ENCODE measurements at places on chromosomes 1 and 21.
A peak's percentile ranks its signal among the peaks of the same experiment; 100 is the strongest.

DNA sequence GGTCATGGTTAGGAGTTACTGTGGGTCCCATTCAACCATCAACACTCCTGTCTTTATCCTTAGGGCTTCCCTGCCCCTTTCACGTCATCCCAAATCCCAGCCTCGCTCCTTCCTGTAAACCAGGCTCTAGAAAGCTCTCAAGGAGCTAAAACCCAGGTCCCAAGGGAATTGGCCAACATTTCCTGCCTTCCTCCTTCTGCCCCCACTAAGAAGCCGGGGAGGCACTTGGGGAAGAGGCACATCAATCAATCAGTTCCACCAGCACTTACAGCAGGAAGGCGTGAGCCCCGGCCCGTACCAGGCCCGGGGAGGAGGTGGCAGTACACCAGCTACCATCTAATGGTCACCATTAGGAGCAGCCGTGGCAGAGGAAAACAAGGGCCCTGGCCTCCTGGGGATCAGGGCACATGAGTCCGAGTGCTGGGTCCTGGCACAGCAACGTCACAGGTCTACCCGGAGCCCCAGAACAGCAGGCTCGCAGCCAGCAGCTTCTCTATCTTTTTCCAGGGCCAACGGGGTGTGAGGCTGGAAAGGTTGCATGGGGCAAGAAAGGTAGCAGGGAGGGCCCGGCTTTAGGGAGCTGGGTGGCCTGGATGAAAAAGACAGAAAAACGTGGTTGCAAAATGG is 108.6 kb downstream of the CASZ1 start:
- no peak for DNase-seq

DNA sequence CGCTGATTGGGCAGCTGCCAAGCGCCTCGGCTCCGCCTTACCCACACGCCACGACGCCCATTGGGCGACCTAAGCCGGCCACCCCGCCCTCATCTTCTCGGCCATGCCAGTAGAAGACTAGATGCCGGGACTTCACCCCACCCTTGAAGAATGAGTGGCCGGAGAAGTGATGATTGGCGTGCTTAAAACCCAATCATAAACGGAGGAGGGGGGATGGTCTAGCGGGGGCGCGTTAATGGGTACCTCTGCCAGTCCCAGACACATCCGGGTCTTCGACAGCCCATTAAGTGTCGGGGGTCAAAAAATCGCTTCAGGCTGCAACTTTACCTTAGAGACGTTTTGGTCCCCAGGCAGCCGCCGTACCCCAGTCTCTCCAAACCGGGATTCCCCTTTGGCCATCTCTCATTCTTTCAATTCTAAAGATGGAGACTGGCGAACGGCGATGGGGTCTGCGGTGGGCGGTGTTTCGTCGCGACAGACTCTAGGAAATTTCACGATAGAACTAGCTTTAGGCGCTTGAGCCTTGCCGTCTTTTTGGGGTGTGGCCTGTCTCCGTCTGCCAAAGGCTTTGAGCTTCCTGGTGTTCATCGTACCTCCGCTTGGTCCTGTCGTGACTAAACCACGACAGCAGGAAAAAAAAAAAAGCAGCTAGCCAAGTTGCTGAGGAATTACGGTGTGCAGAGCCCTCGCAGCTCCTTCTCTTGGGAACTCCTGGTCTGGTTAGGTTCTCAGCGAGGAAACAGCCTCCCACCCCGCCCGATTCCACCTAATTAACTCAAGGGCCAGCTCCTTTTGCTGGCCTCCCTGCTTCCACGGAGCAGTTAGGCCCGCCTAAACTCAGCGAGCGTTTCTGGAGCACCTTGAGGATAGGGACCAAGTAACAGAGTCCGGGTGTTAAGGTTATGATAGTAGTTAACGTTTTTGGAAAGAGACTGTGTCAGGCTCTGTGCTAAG is at the start of gene GATAD2B:
GATAD2B (minus strand) TSS at position 1 of the 954 bp plus-strand sequence. CDS start 94,625 bp downstream, outside the sequence.
- peak; percentile 99 for DNase-seq

- no peak for DNase-seq
Measured at GRCh38 chr1:159177272-159177907, 6.0 kb downstream of the CADM3 start.

DNA sequence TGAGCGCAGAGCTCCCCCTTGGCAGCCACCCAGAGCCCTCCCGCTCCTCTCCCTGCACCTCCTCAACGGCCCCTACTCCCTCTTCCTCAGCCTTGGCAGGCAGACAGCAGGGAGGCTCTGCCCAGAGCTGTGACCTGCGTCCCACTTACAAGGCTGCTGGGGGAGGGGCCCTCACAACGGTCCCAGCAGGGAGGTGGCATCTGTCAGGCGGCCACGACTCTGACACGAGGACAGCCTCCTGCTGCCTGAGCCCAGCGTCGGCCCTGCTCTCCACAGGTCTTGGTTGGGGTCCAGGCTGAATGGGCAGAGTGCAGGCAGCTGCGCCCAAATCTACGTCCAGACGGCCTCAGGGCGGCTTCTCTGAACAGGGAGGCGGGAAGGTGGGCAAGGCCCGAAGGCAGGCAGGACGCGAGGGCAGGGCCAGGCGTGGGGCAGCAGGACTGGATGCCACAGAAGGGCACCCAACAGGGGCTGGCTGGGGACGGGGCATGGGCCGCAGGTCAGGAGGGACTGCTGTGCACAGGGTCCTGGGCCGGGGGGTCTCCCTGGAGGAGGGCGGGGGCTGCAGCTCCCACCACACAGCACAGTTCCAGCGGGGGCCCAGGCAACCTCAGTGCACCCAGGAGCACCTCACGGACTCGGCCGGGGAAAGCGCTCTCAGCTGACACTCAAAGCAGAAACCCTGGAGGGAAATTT is 7.5 kb downstream of the SLC19A1 start:
- peak; percentile 51 for DNase-seq

DNA sequence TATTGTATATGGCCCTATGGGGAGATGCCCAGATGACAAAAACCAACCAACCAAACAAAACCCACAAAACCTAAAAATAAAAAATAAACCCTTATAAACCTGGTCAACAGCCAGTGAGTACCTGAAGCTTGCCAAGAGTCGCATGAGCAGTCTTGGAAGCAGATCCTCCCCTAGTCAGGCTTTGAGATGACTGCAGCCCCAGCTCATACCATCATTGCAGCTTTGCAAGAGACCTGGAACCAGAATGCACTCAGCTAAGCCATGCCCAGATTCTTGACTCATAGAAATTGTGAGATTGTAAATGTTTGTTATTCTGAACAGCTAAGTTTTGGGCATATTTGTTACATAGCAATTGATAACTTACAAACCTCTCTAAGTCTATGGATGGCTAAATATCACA is 326.8 kb downstream of the HLX start:
- DNase-seq = no peak

DNA sequence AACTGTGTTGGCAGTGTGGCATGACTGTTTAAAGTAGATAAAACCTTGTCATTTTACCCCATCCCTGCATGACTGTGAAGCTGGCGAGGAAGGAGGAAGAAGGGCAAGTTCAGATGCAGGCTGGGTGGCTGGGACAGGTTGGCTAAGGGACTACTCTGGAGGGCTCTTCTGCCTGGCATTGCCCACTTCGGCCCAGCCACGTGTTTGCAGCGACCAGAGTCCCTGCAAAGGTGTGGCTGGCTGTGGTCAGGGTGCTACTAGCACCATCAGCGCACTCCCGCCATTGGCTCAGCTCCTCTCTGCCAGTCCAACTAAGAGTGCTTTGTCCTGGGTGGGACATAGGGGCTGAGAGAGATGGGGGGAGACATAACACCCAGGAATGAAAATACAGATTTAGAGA is 7.2 kb downstream of the C1orf115 start:
- no peak for DNase-seq

GRCh38 chr1:24928689-24929397 is 1.2 kb downstream of the RUNX3 start:
- no peak for DNase-seq

DNA sequence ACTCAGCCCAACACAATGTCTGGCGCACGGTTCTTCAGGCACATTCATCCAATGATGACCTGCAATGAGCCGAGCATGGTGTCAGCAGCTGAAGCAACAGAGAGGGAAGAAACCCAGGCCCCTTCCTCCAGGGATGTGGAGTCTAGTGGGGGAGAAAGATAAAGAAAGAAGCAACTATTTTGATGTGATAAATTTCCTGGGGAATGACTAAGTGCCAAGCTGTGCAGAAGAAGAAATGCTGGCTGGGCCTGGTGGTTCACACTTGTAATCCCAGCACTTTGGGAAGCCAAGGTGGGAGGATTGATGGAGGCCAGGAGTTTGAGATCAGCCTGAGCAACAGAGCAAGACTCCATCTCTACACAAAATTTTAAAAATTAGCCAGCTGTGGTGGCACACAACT is 561.8 kb downstream of the KIF26B start:
- no peak for DNase-seq

GRCh38 chr1:65820983-65821382 is 28.3 kb downstream of the PDE4B start:
- no peak for DNase-seq

DNA sequence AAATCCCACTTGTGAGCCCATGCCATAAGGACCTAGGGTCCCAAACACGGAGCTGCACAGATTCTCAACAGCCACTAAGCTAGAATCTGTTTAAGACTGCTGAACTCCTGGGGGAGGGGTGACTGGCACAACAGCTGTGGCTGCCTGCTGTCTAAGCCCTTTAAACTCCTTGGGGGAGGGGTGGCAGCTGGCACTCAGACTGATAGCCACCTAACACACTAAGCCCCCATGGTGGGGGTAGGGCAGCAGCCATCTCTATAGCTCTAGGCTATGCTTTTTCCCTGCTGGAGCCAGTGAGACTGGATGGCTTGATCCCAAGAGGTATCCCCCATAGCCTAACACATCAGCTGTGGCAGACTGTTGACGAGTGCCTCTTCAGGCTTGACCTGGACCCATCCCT is 73.3 kb upstream of the FMO3 start:
- no peak for DNase-seq

DNA sequence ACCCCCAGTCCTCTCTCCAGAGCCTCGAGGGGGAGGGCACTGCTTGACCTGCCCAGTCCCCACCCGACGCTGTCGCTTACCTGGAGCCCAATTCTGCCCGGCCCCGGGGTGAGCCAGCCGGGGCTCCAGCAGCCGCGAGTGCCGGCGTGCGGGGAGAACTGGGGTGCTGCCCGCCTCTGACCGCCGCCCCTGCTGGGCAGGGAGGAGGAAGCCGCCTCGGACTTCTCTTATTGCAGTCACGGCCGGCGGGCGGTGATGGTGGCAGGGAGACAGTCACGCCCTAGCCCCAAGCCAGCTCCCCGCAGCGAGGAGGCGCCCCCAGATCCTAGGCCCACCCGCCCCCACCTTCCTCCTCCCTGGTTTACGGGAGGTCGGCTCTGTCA is at the start of gene FGR:
FGR (minus strand) TSS at position 201 of the 383 bp plus-strand sequence. CDS start 11,269 bp downstream, outside the sequence.
- no peak for DNase-seq

DNA sequence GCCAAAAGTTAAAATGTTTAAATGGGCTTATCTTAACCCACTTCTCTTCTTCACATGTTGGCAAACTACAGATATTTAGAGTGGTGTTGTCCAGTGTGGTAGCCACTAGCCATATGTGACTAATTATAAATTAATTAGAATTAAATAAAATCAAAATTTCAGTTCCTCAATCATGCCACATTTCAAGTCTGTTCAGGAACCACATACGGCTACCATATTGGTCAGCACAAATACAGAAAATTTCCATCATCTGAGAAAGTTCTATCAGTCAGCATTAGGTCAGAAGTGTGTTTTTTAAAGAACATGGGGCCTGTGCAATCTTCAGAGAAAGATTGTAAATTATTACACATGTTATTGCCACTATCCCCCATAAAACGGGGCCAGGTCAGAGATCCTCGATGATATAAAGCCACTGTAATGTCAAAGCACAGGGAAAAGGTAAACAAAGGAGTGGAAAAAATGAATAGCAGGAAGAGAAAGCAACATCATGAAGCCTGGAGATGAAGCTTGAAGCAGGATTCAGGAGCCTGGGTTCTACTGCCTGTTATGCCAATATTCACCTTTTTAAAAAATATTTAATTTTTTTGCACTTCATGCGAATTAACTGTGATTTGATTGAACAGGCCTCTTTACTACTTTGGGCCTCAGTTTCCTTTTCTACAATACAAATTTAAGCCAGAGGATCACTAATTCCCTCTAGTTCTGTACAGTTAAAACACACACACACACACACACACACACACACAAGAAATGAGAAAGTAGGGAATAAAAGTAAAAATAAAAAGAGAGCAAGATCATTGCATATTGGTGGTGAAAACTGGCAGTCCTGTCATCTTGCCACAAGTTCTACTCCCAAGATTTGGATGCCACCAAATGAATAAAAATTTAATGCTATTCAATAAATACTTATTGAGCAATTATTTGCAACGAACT is 2.3 kb downstream of the RSBN1 start:
- no peak for DNase-seq

DNA sequence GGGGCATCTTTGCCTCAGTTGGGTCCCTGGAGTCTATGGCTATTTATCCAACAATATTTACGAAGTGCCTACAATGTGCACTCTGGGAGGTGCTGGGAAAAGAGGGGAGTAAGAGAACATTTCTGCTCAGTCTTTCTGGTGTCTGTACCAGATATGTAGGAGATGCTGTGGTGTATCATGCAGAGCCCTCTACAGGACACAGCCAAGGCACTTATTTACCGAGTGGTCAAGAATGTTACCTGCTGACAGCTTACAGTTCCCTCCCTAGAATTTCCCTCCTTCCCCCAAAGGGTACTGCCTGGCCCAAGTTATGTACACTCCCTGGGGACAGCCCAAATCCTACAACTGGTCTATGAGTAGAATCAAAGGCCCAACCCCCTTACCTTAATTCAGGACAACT is 177.7 kb downstream of the C1orf94 start:
- DNase-seq = no peak

GRCh38 chr1:26478988-26479387 is 6.7 kb downstream of the HMGN2 start:
- DNase-seq = no peak

DNA sequence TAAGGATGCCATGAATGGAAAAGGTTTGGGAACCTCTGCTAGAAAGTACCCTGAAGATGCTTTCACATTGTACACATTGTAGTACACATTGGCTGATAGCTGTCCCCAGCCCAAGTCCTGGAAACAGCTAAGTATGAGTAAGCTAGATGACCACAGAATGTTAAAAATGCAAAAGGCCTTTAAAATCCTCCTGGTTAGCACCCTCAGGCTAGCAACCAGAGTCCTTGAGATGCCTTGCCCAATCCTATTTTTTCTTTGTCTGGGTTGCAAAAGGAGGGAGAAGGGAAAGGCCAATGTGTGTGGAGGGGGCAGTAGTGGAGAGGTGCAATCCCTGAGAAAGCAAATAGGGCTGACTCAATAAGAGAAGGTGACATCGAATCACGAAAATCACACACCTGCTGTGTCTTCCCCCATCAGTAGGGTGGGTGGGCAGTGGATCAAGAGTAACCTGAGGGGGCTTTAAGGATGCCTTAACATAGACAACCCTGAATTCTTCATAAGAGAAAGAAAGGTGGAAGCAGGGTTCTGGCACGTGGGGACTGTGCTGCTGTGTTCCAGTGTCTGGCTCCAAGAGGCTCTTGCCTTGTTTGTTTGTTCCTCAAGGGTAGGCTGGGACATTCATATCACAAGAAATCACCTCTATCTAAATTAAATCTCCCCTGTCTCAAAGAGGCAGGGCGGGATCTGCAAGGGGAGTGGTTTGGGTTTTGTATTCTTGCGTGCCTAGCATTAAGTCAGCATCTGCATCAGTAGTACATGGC is 266.2 kb upstream of the PLXNA2 start:
- no peak for DNase-seq

Data from dorsolateral prefrontal cortex (tissue), 122 donors.